ENCODE measurements at places on chromosomes 1 and 21.

DNA sequence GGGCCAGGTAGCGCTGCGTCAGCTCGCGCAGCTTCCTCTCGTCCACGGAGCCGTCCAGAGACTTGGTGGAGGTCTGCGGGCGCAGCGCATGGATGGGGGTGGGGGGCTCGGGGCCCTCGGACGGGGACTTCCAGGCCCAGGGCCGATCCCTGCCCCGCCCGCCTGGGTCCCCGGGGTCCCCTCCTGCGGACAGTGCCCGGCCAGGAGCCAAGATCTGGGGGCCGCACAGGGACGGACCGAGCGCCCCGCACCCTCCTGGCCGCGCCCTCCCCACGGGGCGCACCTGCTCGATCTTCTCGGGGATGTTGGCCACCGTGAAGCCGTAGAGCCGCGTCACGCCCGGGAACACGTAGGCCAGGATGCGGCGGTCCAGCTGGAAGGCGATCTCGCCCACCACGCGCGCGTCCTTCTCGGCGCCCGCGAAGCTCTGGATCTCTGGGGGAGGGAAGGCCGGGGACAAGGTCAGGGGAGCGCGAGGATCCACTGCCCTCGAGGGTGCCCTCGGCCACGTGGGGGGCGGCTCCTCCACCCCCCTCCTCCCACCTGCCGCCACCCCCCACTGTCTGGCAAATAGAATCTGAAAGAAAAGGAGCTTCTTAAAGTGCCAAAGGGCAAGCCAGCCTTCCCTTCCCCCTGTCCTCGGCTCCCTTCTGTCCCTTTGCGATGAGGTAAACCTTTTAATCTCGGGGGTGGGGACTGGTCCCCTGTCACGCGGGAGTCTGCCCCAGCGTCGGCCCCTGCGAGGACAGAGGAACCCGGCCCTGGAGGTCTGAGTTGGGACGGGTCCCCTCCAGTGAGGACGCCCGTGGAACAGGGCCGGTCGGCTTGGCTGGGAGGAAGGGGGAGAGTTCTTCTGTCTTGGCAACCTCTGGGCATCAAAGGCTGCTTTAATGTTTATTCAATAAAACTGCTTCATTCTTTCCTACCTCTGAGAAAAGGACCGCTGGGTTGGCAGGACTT, 6.5 kb upstream of the FTCD start:
- no peak for DNase-seq

DNA sequence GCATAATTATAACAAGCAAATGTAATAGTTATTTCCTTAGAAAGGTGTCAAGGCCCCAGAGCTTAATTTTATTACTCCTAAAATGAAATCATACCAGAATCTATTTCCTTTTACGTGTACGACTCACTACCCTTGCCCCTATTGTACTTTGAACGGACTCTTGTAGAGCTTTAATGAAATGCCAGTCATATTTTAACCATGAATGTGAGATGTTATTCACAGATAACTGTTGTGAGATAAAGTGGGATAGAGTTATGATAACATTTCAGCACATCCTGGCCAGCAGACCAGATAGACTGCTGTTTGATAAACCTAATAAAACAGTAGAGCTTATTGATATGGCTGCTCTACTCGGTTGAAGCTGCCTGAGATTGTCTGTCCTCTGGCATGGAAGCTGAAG, 500.8 kb upstream of the PBX1 start:
- DNase-seq = no peak

DNA sequence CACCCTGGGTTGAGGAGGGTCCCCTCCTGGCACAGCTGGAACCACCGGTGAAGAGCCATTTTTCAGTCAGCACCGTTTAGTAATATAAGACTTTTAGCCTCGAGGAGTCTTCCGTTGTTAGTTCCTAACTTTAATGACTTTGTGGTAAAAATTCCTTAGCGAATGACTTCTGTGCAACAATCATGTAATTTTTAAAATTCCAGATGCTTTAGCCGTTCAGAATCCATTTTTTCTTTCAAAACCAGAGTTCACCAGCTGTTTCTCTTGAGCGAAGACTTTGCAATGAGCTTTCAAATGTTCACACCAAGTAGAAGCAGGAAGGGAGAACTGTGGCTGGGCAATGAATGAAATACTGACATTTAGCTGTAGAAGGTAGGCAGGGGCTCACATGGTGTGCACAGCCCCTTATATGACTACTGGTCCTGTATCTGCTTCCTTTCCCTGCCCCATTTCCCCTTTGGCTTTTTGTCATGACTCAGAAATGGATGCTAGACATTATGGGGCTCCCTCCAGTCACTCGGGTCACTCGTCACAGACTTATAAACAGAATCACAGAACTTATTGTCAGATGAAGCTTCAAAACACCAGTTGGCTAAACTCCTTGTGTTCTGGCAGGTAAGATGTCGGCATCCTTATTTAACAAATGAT, 4.1 kb downstream of the DISC1 start:
- no peak for DNase-seq

DNA sequence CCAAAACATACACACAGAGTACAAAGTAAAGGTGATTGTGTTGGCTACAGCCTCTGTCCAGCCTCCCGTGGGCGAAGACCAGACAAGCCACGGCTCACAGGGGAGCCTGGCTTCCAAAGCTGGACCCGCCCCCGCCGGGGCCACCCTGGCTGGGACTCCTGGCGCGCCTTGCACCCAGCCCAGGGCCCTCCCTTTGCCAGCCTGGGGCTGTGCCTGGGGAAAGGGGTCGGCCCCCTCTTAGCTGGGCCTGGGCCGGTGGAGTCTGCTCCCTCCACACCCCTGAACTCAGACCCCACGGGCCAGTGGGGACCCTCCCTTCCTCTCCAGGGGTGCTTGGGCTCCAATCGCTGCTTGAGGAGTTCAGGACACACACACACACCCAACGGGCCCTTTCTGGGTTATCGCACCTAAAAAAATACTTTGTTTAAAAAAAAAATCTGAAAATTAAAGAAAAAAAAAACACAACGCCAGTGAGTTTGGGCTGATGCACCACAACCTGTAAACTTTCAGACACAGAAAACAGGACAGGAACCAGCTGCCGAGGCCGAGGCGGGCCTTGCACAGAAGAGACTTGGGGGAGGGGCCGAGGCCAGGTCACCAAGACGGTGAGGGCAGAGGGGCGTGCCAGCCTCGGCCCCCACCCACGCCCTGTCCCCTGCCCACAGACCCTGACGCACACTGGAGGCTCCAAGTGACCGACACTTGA, 56.3 kb downstream of the KCNAB2 start:
- DNase-seq = no peak

- DNase-seq = no peak
Measured at GRCh38 chr1:2990376-2991115, 30.7 kb upstream of the ACTRT2 start.

GRCh38 chr1:184893695-184894094, 80.6 kb downstream of the NIBAN1 start:
- no peak for DNase-seq

DNA sequence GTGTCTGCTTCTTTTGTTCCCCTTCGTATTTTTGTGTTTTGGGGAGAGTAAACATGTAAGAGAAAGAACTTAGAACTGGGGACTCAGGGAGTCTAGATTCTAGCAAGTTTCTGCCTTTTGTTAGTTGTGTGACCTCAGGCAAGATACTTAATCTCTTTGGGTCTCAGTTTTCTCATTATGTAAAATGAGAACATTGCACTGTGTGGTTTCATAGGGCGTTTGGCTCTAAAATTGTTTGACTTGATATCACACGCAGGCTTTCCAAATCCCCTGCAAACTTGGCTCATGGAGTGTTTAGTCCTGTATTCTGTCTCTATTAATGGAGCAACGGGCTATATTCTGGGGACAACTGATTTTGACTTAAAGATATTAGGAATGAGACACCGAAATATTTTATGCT, 57.7 kb downstream of the NTNG1 start:
- DNase-seq = no peak

DNA sequence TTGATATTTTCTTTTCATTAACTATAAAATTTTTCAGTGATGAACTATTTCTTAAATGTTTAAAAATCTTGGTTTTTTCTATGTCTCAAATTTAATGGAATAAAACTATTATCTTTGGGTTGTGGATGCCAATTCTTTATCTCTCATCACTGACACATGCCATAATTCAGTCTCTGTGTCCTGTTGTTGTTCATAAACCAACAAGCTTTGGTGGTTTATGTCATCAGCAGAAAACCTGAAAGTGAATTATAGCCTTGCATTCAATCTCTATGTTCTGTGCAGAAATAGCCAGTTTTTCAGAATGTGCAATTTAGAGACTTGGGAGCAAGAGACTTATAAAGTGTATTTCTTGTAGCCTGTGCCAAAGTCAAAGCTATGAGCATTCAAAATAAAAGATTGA, 462.6 kb upstream of the ADGRL4 start:
- DNase-seq = no peak

- DNase-seq = no peak
Measured at GRCh38 chr1:167880580-167881021, 33.3 kb downstream of the ADCY10 start.

All from amygdala (tissue), 56 donors.